Occipital lobe (tissue), 3 donors: ENCODE measurements at places on chromosomes 2 and 18. TPM values are rescaled to one million over a fixed set of nuclear protein-coding genes. Genes with fewer than 3 reads are reported as not detected.

DNA sequence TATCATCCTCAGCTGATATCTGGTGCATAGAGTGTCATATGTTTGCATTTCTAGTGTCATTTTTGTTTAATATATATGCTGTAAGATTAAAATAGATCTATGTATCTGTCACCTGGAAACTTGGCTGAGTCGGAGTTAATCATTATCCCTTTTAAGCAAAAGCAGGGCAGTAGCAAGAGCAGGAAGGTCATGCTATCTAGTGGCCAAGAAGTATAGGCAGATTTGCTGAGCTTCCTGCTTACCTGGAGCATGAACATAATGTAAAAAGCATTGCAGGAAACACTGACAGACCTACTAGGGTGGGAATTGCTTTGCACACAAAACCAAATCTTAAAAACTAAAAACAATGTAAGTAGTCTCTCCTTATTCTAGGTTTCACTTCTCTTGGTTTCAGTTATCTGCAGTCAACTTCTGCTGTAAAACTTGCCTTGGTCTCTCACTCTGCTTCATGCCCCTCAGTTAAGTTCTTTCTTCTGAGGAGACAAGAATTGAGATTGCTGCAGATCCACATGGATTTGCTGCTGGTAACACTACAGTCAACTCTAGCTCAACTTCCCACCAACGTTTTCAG is 295.3 kb downstream of the CDH7 start:
- no peak for DNase-seq

The GCKR gene
- 0.16 TPM for total RNA-seq

The FRZB gene
- total RNA-seq, result 19.8 TPM

GRCh38 chr2:223187256-223187655 is 135.3 kb downstream of the KCNE4 start:
- DNase-seq, result no peak

- no peak for DNase-seq
Observed at GRCh38 chr2:134144081-134144596, 109.7 kb upstream of the MGAT5 start.

DNA sequence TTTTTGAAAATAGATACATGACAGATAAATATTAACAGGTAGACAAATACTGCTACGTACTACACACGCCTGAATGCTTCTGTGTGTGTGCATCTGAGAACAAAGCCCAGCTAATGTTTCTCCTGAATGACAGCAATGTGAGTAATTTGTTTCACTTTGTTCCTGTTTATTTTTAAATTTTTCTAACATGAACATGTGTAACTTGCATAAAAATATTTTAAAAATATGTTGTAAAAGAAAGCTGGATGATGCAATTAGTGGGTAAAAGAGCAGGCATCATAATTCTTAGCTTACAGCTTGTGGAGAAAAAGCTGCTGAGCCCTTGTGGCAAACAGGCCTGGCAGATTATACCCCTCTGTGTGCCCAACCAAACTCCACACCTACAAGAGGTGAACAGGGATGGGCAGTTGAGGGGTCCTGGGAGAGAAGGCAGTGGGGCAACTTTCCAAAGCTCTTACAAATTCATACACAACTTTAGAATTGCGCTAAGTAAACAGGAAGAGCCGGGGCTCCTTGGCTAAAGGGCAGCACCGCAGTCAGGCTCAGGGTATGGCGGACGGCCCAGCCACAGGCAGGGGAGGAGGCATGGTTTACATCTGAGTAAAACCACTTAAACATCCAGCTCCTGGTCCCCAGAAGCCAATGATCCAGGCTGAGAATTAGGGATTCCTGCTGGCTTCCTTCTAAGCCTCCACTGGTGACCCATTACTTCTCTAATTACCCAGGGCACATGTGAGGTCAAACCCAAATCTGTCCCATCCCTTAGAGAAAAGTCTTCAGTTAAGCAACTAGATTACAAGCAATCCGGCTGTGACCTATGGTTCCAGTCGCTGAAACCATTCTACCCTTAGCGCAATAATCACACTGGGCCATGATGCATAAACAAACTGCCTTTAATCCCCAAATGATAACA is 14.0 kb downstream of the PXDN start:
- no peak for DNase-seq

DNA sequence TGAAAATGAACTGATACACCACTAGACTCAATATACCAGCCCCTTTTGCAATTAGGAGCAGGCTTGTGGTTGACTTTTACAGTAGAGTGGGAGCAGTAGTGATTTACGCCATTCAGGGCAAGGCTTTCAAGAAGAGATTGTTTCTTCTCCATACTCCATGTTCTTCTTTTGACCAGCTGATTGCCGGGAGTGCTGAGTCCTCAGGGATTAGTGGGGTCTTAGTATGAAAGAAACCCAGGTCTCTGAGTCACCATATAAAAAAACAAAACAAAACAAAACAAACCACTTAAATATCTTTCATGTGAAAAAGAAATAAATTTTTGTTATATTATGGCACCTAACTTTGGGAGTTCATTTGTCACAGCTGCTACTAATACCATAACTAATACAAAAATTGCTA is 465.6 kb upstream of the TRIB2 start:
- DNase-seq, result no peak

- no peak for DNase-seq
Observed at GRCh38 chr2:37790019-37790418, 118.6 kb upstream of the CDC42EP3 start.
